ENCODE measurements at places on chromosomes 16 and 17. TPM values are rescaled to one million over a fixed set of nuclear protein-coding genes. Genes with fewer than 3 reads are reported as not detected.

DNA sequence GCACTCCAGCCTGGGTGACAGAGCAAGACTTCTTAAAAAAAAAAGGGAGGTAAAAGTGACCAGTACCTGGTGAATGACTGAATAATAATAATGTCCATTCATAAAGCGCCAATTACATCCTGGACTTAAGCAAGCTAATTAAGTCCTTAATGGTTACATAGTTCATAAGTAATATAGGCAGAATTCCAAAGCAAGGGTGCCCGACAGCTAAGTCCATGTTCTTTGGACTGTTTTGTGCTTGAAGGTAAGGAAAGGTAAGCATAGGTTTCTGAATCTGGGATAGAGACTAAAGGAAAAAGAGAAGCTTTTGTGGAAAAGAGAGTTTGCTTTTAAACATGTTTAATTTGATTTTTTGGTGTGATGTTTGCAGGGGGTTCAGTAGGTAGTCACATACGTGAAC is 9.8 kb downstream of the POLR2A start:
- H3K36me3 ChIP-seq, result no peaks in the 10 kb centered on the region
- H3K4me3 ChIP-seq, result no peak overlapping the region
- H3K4me1 ChIP-seq, result peaks cover 20% of the 10 kb centered on the region
- H3K27ac ChIP-seq, result no peak overlapping the region
- H3K27me3 ChIP-seq, result no peaks in the 10 kb centered on the region

The CIBAR2 gene
- total RNA-seq, result not detected

GRCh38 chr17:20944014-20944865 is 98.6 kb downstream of the USP22 start:
- no peak overlapping the region for H3K27ac ChIP-seq
- no peak overlapping the region for H3K4me3 ChIP-seq
- no peaks in the 10 kb centered on the region for H3K36me3 ChIP-seq
- no peaks in the 10 kb centered on the region for H3K27me3 ChIP-seq
- no peak for DNase-seq
- H3K4me1 ChIP-seq, result no peaks in the 10 kb centered on the region

DNA sequence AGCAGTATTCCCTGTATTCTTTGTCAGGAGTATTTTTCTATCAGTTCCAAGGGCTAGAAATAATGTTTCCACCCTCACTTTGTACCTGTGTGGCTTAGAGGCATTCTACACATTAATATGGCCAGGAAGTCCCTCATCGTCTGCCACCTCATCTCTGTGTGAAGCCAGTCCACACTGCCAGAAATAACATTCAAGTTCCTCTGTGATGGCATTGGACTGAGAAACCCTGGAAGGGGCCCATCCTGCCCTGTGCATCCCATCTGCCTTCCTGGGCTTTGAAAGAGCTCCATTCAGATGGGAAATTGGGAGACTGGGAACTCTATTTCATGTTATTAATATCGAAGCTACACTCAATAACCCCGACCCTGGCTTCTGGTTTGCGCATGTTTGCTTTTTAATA is 497.2 kb upstream of the CDH5 start:
- H3K4me3 ChIP-seq, result no peak overlapping the region
- H3K27me3 ChIP-seq, result no peaks in the 10 kb centered on the region
- H3K36me3 ChIP-seq, result no peaks in the 10 kb centered on the region

- no peaks in the 10 kb centered on the region for H3K4me1 ChIP-seq
- H3K4me3 ChIP-seq, result no peak overlapping the region
- no peak overlapping the region for H3K27ac ChIP-seq
- H3K36me3 ChIP-seq, result no peaks in the 10 kb centered on the region
- DNase-seq, result no peak
Observed at GRCh38 chr17:81129289-81129688, 36.0 kb upstream of the PVALEF start.

- H3K4me3 ChIP-seq, result no peak overlapping the region
- H3K27ac ChIP-seq, result no peak overlapping the region
- peaks cover 5% of the 10 kb centered on the region for H3K27me3 ChIP-seq
- no peaks in the 10 kb centered on the region for H3K4me1 ChIP-seq
- no peaks in the 10 kb centered on the region for H3K36me3 ChIP-seq
- no peak for DNase-seq
Observed at GRCh38 chr17:58231641-58232040, 6.7 kb upstream of the LPO start.

DNA sequence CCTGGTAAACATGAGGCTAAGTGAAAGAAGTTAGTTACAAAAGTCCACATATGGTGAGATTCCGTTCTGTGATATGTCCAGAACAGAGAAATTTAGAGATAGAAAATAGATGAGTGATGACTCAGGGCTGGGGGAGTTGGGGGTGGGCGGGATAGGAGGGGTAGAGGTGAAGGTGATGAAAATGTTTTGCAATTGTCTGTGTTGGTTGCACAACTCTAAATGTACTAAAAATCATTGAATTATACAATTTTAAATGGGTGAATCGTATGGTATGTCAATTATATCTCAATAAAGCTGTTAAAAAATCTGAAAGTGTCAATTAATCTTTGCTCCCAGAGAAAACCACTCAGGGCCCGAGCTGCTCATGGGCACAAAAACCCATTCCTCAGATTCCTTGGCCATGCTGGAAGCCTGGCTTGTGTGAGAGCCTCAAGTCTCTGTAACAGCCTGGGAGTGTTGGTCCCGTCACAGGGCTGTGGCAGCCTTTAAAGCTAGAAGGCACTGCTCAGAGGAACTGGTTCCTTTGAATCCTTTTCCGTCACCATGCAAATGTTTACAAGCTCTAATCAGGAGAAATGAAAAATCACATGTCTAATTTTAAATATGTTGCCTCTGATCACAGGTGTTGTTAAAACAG is 225.3 kb downstream of the WWOX start:
- no peak for DNase-seq
- no peak overlapping the region for H3K4me3 ChIP-seq
- H3K4me1 ChIP-seq, result no peaks in the 10 kb centered on the region
- no peaks in the 10 kb centered on the region for H3K27me3 ChIP-seq

DNA sequence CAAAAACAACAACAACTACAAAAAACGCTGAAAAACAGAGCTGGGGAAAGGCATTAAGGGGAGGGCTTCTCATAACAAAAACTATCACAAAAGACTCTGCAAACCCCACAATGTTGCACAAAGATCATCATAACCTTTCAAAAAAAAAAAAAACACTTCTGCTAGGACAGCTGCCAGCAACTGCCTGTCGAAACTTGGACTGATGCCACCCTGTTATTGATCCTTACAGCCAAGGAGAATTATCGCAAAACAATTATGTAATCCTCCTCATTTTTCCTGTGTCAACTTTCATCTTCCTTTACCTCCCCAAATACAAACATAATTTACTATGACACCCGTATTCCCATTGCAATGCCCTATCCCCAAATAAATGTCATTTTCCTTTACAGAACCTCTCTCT is 9.3 kb downstream of the CCDC40 start:
- no peak overlapping the region for H3K4me3 ChIP-seq
- DNase-seq, result no peak
- H3K4me1 ChIP-seq, result no peaks in the 10 kb centered on the region
- no peak overlapping the region for H3K27ac ChIP-seq

GRCh38 chr16:53356478-53357207 is 77.6 kb upstream of the RBL2 start:
- no peaks in the 10 kb centered on the region for H3K27me3 ChIP-seq
- H3K4me3 ChIP-seq, result no peak overlapping the region
- no peaks in the 10 kb centered on the region for H3K36me3 ChIP-seq
- no peak overlapping the region for H3K27ac ChIP-seq
- H3K4me1 ChIP-seq, result no peaks in the 10 kb centered on the region
- DNase-seq, result no peak

The SPHK1 gene
- total RNA-seq, result 12.7 TPM

- H3K27me3 ChIP-seq, result no peaks in the 10 kb centered on the region
- H3K4me1 ChIP-seq, result peaks cover 34% of the 10 kb centered on the region
- no peak overlapping the region for H3K4me3 ChIP-seq
- H3K27ac ChIP-seq, result peak overlapping the region; percentile 77
- no peaks in the 10 kb centered on the region for H3K36me3 ChIP-seq
- no peak for DNase-seq
Observed at GRCh38 chr17:81053041-81053970, 18.4 kb downstream of the BAIAP2 start.

The CDRT15L2 gene
- total RNA-seq, result not detected

GRCh38 chr17:7888184-7888920 is at the start of gene CHD3:
Gene CHD3, plus strand, starts transcription at chr17:7888789. Its CDS starts 212 bp downstream, at chr17:7889001.
- peak within 1 kb of the TSS; percentile 90 for H3K27ac ChIP-seq
- no peak for DNase-seq
- H3K27me3 ChIP-seq, result no peaks in the 10 kb centered on the region
- peak within 1 kb of the TSS; percentile 97 for H3K4me3 ChIP-seq

GRCh38 chr17:73642659-73643000 is 1.6 kb downstream of the SDK2 start:
- no peaks in the 10 kb centered on the region for H3K36me3 ChIP-seq
- no peak overlapping the region for H3K27ac ChIP-seq
- peaks cover 10% of the 10 kb centered on the region for H3K27me3 ChIP-seq

DNA sequence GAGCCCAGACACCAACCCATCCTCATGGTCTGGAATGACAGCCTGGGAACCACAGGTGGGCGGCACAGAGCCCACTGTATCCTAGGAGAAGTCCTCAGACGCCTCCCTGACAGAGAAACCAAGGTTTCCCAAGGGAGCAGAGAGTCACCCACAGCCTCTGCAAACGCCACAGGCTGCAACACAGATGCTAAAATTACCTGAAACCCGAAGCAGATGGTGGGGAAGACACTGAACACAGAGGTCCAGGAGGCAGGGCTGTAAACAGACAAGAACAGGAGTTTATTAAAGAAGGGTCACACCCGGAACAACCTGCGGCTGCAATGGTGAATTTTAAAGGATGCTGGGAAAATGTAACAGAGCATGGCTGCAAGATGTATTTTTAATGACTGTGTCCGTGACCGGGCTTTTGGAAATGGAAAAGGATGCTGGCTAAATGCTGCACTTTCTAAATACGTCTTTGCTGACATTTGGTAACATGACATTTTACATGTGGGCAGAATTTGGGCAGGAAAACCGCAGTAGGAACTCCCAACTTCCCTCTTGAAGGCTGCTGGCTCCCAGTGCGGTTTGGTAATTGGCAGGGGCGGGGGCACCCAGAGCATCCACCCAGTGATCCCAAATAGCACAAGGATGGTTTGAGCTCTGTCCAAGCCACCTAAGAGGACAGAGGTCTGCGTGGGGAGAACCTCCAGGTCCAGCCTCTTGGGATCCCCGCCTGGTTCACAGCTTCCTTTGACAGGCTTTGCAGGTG is 13.1 kb downstream of the SLC38A8 start:
- DNase-seq, result no peak
- no peak overlapping the region for H3K4me3 ChIP-seq
- H3K36me3 ChIP-seq, result no peaks in the 10 kb centered on the region
- no peaks in the 10 kb centered on the region for H3K4me1 ChIP-seq
- H3K27me3 ChIP-seq, result no peaks in the 10 kb centered on the region
- no peak overlapping the region for H3K27ac ChIP-seq

The SPATA22 gene
- total RNA-seq, result not detected

DNA sequence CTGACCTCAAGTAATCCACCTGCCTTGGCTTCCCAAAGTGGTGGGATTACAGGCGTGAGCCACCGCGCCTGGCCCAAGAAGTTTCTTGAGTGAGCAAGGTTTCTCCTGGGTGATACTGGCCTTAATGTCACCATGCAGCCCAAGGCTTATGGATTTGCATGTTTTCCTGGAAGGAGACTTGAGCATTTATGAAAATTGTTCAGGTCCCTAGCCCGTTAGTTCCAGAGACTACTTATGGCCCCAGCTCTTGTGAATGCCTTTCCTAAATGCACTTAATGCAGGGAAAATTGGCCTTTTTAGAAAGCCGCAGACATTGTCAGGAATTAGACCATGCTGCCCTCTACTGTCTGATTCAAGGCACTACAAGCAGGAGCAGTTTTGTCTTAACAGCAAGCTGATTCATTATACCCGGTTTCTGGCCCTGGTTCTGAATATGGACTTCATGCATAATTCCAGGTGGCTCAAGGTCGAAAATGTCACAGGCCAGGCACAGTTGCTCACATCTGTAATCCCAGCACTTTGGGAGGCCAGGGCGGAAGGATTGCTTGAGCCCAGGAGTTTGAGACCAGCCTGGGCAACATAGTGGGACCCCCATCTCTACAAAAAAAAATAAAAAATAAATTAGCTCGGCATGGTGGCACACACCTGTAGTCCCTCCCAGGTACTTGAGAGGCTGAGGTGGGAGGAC is 91.3 kb downstream of the SNX29 start:
- H3K27ac ChIP-seq, result no peak overlapping the region
- DNase-seq, result peak; percentile 59
- H3K4me1 ChIP-seq, result no peaks in the 10 kb centered on the region
- H3K36me3 ChIP-seq, result no peaks in the 10 kb centered on the region

GRCh38 chr16:69465083-69465721 is 40.8 kb downstream of the CYB5B start:
- no peaks in the 10 kb centered on the region for H3K36me3 ChIP-seq
- no peak overlapping the region for H3K4me3 ChIP-seq
- H3K27ac ChIP-seq, result no peak overlapping the region
- no peaks in the 10 kb centered on the region for H3K27me3 ChIP-seq
- H3K4me1 ChIP-seq, result peaks cover 9% of the 10 kb centered on the region

The TMEM204 gene
- total RNA-seq, result 22.8 TPM

DNA sequence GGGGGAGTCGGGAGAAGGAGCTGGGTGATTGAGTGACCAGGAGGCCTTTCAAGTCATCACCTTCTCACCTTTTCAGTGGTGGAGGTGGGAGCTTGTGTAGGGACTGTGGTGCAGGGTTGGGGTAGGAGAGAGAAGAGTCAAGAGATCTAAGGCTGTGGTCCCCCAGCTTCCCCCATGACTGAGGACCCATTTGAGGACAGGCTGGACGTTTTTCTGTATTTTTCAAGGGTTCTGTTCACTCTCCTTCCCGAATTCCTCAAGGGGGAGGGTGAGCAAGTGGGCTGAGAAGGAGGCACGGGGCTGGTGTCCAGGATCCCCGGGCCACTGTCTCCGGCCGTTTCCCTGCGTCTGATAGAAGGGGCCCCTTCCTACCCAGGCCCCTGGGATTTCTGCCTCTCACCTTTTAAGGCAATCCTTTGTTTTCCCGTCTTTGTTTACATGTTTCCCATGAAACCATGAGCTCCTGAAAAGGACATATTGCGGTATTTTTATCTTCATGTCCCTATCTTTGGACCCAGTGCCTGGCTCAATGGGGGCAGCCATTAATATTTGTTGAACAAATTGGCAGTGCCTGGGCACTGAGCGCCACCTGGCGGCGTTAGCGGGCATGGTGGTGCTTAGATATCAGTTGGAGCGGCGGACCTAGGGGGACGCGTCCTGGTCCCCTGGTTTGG is 9.2 kb upstream of the CD300A start:
- H3K36me3 ChIP-seq, result no peaks in the 10 kb centered on the region
- H3K4me1 ChIP-seq, result peaks cover 29% of the 10 kb centered on the region
- peak; percentile 86 for DNase-seq
- no peaks in the 10 kb centered on the region for H3K27me3 ChIP-seq

The CEP295NL gene
- total RNA-seq, result 0.78 TPM

Data from adrenal gland (tissue), 19 donors.